ENCODE measurements at places on chromosomes 12 and 14.
A peak's percentile ranks its signal among the peaks of the same experiment; 100 is the strongest.

DNA sequence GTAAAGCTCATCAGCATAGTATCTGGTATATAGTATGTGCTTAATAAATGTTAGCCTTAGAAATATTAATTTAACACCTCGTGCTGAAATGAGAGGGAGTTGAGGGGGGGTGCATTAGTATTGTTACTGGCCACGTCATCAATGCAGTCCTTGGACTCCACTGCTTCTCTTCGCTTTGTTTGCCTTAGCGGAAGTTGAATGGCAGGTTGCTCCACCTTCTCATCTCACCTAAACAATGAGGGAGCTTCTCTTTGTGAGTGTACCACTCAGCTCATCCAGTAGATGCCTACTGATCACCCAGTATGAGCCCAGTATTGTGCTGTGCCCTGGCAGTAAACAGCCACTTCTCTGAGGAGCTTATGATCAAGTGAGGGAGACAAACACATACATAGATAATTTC lies 4.5 kb downstream of the TMEM117 start:
- no peak for DNase-seq

- DNase-seq, result peak; percentile 65
Observed at GRCh38 chr14:91244501-91244901, at the start of gene GPR68. TSS of gene GPR68 (minus strand) at chr14:91244704. CDS start at chr14:91235050, 9,654 bp downstream.

DNA sequence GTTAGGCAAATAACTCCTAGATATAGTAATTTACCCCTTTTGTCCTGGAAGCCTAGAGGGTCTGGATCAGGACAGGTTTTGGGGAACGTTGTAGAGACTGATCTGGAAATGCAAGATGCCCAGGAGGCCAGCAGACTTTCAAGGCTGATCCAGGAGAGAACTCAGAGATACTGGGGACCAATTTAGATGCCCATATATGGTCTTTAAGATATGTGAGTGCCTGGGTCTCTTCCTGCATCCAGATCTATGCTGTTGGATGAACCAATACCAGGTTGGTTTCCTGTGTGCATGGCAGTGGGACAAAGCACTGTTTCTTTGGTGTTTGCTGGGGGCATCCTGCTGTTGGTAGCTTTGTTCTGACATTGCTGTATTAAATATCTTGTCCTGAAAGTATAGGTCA lies 5.4 kb downstream of the ERG28 start:
- DNase-seq, result no peak

GRCh38 chr14:31261859-31262731 lies 54.5 kb upstream of the HECTD1 start:
- DNase-seq, result peak; percentile 87

- peak; percentile 63 for DNase-seq
Observed at GRCh38 chr12:57164966-57165625, 17.7 kb upstream of the LRP1-AS start.

DNA sequence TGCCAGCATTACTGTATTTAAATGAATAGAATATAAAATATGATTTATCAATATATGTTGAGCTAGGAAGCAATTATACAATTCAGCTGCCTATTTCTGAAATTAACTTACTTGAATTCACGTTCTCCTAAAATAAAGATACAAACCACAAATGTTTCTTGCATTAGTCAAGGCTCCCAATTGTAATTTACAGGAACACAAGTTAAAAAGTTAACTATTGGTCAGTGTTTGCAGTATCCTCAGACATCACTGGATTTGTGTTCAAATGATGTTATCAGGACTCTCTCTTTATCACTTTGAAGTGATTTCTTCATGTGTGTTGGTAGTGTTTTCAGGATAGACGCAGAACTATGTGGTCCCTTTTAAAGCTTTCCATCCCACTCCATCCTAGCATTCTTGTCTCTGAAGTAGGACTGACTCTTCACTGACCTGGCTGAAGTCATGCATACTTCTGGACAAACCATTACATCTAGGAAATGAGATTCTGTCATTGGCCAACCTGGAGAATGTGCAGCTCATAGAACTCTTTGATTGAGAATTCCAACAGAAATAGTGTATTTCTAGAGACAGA lies 156.1 kb downstream of the KICS2 start:
- DNase-seq, result no peak

DNA sequence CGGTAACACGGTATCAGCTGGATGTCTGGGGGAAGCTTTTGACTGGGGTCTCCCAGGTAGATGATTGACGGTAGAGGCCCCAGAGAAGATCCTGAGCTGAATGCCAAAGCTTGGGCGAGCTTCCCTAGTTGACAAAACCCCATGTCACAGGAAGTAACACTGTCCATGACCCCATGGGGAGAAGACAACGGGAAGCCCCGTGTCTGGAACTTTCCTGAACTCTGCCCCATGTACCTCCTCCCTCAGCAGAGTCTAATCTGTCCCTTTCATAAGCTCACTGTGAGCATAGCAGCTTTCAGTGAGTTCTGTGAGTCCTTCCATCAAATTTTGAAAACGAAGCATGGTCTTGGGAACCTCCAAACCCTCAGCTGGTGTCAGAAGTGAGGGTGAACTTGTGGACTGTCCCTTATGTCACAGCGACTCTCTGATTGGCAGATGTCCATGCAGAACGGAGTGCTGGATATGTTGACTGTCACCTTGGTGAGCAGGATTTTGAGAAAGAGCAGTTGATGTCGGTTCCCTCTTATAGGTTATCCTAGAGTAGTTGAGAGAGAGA lies 29.7 kb upstream of the BEGAIN start:
- no peak for DNase-seq

- DNase-seq, result no peak
Observed at GRCh38 chr14:89454996-89455395, 38.0 kb upstream of the FOXN3 start.

DNA sequence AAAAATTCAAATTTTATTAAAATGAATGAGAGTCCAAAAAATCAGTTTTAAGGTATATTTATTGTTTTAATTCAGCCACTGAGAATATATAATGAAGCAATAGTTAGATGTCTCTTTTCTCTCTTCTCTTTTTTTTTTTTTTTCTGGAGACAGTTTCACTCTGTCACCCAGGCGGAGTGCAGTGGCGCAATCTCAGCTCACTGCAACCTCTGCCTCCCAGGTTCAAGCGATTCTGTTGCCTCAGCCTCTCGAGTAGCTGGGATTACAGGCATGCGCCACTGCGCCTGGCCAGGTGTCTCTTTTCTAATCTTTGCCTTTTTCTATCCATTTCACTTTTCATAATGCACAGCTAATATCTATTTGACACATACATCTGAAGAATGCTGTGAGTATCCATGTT lies 307.1 kb upstream of the RGS6 start:
- no peak for DNase-seq

DNA sequence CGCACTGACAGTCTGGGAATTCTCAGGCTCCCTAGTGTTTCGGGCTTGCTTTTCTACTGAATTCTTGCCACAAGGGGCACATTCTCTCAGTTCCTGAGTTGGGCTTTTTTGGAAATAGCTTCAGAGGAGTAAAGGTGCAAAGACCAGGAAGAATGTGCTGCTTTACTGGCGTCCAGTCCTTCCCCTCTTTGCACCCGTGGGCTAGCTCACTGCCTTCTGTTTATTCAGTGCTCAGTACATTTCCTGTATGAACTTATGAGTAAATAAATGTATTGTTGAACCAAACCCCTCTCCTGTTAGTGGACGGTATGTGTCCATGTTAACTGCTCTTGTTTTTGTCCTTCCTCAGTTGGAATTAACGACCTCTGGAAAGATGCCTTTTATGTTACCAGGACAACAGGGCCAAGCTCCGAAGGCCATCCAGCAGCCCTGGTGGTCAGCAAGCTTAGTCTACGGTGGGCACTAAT lies 24.0 kb downstream of the GSG1 start:
- DNase-seq, result no peak

DNA sequence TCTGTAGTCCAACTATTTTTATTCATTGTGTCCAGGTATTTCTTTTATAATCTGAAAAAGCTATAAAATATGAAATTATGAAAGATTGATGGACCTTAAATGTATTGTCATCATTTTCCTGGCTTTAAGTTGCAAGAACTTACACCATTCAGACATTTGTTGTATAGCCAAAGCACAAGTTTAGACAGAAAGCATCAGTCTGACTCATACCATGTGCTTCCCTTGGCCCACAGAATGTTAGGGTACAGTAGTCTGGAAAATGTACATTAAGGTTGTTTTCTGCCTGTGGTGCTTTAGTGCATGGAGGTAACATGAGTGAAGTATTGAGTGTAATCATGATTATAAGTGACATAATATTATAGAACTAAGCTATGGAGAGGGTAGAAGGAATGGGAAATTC lies 1002.5 kb downstream of the BCL11B start:
- no peak for DNase-seq

DNA sequence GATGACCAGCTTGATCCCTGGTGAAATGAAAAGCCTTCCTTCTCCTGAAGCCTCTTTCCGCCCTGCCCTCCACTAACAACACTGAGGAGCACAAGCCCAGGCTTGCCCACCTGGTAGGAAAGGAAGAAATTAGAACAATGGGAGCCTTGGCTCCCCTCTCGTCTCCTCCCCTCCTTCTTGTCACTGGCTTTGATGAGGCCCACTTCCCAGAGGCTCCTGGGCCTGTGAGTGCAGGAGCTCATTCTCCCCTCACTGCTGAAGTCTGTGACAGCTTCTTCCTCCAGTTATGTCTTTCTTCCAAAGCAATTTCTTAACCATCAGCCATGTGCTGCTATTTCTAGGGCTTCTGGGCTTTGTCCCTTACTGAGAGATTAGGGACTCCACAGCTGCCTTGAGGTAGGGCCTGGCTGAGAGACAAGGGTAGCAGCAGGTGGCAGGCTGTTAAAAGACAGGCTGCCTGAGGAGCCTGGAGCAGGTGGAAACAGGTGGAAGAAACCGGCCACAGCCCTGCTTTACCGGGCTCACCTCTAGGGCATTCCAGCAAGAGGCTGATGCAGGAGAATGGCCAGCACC lies 53.6 kb upstream of the SRSF5 start:
- DNase-seq, result no peak

GRCh38 chr12:66934302-66935062 lies 255.6 kb upstream of the GRIP1 start:
- no peak for DNase-seq

- no peak for DNase-seq
Observed at GRCh38 chr12:130162267-130162666, at the start of gene FZD10. TSS of gene FZD10 (plus strand) at chr12:130162464. CDS start at chr12:130162943, 479 bp downstream.

GRCh38 chr12:127230843-127231260 lies 1036.1 kb upstream of the TMEM132C start:
- peak; percentile 90 for DNase-seq

DNA sequence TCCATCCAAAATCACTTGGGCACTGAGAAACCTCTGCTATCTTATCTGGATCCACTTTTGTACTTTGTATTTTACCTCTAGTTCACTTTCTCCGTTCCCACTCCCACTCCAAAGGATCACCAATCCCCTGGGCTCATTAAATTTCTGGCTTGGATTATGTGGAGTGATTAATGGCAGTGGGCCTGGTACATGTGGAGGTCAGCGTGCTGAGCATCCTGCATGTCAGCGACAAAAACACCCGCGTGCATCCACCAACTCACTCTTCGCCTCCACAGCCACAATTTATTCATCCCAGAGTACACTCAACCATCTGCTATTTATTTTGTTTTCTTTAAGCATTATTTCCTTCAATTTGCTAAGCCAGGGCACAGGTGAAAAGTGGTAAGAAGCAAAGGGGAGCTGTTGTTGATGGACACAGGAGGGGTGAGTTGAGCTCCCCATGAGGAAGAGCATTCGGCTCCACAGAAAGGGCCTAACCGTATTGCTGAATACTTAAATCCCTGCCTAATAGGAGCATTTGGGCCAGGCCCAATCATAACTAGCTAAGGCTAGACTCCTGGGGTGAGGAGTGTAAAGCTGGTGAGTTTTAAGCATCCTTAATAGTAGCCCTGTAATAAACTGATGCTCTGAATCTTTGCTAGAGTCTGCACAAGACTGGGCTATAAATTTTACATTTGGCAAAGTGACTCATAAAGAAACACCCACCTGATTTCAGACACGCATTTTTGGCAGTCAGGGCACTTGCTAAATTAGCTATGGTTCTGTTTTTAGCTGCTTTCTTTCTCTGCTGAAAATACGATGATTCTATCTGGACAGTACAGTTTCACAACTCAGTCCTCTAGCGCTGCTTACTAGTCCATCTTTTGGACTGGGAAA lies 137.8 kb downstream of the SLC25A21 start:
- DNase-seq, result peak; percentile 7

- no peak for DNase-seq
Observed at GRCh38 chr12:12717586-12718380, 615 bp downstream of the CDKN1B start.

GRCh38 chr14:77014004-77014604 lies 14.4 kb downstream of the IRF2BPL start:
- DNase-seq, result peak; percentile 65

DNA sequence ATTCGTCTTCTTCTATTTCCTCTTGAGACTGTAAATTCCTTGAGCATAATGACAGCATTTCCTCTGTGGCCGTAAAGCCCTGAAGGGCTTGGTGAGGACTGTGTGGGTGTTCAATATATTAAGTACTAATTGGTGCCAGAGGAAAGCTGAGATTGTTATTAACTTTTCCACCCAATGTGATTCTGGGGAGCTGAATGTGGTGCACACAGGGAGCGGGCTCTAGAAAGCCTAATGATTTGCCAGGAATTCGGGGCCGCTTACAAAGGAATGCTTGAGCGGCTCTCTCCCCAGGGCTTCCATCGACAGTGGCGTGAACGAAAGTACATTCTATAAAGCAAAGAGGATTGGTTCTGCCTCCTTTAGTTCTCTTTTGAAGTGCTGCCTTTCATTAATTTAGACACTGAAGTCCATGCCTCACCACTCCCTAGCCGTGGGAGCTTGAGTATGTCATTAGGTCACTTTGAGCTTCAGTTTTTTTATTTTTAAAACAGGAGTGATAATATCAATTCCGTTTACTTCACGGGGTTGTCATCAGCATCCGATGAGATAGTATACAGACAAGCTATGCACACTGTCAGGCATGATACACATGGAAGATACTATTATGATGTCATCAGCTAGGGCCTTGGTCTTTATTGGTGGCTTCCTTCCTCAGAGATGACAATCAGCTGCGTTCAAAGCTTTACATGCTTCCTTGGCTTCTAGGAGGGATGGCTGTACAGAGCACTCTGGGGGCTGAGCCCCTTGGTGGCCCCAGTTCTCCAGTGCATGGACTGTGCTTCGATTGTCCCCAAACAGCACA lies 11.0 kb upstream of the GSG1 start:
- DNase-seq, result no peak
